D341Med (cell line): ENCODE measurements at places on chromosomes 6 and 20.

- no peak for DNase-seq
Measured at GRCh38 chr6:75166773-75167172, 39.1 kb downstream of the COL12A1 start.

DNA sequence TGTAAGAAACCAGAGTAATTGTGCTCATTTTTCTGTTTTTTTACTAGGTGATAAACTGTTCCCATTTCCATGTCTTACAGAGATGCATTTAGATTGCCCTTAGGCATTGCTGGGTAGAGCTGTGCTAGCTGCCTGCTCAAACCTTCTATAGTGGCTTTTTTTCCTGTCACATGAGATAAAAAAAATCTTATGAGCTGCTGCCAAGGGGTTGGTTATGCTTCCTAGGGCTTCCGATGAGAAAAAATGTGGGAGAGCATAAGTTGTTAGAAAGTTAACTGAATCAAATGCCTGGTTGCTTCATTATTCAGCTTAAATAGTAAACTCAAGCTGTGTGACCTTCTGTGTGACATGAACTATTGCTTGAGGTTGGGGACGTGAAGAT is 50.0 kb upstream of the NOX3 start:
- DNase-seq, result no peak

DNA sequence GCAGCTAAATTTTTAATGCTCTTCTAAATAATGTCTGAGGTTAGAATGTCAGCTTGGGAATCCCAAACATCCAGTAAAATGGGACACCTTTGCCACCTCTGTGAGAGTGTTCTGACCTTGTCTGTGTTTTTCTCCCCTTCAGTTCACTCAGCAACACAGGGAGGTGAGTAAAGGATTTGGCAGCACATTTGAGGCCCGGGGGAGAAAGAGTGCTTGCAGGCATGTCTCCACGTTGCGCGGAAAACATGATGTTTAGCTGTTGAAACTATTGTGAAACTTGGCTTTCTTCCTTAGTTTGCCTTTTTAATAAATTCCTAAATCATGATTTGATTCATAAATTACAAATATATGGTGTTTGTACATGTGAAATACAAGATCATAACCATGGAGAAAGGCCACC is 707.8 kb upstream of the FLRT3 start:
- DNase-seq, result no peak

DNA sequence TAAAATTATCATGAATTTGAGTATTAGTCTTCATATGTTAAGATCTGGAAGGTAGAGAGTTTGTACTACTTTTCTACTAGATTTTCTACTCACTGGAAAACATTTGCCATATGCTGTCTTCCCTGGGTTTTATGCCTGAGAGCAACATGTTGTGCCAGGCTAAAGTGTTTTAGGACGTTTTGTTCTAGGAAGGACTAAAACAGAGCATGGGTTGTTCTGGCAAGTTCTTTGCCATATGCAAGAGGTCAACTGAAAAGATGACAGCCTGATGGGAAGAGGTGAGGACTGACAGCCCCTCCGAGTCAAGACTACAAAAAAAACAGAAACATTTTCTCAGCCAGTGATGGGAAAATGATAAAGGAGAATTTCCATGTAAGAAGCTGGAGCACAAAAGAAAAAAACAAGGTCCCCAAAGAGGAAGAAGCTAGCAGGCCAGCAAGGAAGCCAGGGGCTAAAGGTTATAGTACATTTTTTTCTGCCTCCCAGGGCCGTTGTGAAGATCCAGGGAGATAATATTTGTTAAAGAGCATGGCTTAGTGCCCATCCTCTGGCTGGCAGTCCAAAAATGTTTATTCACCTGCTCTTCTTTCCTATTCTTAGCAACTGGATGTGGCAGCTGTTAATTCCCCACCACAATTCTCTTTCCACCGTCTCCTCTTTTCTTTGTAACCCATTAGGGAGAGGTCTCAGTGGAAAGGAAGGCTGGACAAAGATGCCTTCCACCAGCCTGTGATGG is 7.8 kb downstream of the SCGN start:
- DNase-seq, result no peak

DNA sequence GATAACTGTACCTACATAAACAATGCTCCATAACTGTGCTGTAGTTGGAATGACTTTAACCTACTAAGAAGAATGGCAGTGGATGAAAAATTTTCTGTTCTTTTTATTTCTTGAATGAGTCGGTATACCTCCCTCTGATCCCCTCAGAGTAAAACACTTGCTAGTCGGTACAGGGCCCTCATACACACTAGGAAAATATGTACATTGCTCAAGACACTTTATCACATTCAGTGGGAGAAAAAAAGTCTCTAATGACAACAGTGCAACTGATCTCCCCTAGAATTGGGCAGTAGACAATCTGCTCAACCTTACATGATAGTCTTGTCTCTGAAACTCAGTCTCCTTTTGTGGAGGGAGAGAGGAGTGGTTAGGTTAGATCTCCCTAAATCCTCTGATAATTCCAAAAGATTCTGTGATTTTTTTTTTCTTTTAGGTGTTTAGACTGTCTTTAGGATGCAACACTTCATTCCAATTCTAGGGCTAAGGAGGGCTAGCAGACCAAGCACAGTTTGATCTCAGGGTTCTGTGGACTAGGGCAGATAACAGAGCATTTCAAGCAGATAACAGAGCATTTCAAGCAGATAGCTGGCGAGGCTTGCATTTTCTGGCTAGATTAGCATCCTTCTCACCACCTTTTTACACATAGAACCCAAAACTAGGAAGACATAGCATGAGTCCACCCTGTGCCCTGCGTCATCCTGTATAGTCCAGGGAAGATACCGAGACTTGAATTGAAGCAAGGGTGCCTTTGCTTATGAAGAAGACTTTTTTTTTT is 100.3 kb upstream of the TNFAIP3 start:
- DNase-seq, result no peak

DNA sequence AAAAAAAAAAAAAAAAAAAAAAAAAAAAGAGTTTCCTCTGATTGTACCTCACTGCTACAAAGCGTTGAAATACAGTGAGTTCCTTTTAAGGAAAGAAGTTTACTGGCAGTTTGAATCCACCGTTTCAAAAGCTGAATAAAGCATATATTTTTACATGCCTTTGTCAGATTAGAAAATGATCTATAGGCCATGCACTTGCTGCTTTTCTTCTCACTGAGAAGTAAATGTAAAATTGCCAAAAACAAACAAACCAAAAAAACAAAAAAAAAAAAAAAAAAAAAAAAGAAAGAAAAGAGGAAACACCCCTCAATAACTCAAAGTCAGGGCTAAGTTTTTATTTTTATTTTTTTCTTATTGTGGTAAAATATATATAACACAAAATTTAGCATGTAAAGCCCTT is 81.9 kb downstream of the LYRM4 start:
- DNase-seq, result no peak

GRCh38 chr6:6148192-6148815 is 141.6 kb upstream of the NRN1 start:
- DNase-seq, result no peak

DNA sequence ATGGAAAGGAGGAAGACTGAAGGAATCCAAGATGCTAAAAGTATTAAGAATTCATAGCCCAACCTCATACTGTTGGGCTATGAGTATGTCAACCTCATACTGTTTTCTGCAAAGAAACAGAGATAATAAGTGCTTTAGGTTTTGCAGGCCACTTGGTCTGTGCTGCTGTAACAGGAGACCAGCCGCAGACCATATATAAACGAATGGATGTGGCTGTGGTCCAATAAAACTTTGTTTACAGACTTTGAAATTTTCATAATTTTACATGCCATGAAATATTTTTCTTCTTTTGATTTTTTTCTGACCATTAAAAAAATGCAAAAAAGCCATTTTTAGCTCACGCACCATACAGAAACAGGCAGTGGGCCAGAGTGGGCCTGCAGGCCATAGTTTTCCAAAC is 13.7 kb upstream of the THBD start:
- no peak for DNase-seq

- no peak for DNase-seq
Measured at GRCh38 chr6:73774311-73774774, 78.3 kb downstream of the CD109 start.

DNA sequence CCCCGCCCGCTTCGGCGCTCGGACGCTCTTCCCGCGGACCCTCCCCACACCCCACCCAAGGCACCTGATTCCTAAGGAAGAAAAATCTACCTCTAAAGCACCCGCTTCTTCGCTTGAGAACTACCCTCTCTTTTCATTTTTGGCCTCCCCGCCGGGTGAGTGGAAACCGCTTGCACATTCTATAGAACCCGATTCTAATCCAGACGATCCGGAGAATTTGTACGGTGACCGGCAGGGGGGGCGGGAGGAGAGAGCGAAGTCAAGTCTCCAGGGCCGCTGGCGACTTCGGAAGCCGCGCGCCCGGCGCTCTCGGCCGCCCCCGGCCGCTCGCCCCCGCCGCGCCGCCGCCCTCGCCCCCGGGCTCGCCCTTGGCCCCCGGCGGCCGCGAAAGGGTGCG is at the start of gene RBM24:
RBM24 (plus strand) TSS at position 262 of the 397 bp plus-strand sequence. CDS start 221 bp downstream, outside the sequence.
- DNase-seq, result peak; percentile 83

DNA sequence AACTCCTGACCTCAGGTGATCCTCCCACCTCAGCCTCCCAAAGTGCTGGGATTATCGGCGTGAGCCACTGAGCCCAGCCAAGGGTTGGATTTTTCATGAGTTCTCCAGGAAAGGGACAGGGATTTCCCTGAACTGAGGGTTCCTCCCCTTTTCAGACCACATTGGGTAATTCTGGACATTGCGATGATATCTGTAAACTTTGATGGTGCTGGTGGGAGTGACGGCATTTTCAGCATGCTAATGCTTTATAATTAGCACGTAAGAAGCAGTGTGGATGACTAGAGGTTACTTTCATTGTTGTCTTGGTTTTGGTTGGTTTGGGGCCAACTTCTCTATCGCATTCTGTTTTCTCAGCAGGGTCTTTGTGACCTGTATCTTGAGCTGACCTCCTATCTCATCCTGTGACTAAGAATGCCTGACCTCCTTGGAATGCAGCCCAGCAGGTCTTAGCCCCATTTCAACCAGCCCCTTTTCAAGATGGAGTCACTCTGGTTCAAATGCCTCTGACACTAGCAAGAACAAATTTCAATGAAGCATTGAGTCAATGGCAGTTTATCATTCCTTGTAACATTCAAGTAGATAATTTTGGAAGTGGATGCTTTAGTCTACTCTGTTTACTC is 156.5 kb downstream of the TTLL2 start:
- no peak for DNase-seq

DNA sequence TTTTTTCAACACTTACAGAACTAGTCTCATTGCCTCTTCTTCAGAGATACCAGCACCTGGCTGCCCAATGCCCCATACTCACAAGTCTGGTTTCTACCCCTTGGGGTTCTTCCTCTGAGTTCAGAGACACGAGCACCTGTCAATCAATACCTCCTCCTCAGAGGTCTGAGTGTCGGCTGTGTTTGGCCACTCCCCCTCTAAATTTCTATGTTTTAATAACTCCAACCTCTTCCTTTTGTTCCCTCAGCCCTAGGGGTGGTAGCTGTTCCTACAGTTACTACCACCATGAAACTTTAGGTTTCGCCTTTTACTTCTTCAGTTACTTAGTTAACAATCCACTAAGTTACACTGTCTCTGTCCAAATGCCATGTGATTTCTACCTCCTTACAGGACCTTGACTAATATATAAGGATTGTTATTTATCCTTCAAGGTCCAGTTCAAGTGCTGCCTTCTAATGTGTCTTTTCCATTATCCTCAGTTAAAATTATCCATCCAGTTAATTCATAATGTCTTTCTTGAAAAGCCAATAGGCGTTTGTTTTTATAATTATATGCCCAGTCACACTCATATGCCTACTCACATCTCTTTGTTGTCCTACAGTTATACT is 14.6 kb upstream of the PHF20 start:
- no peak for DNase-seq

- no peak for DNase-seq
Measured at GRCh38 chr6:54248994-54249393, 59.2 kb upstream of the TINAG start.

- DNase-seq, result no peak
Measured at GRCh38 chr6:33458676-33459075, 4.3 kb downstream of the ZBTB9 start.

DNA sequence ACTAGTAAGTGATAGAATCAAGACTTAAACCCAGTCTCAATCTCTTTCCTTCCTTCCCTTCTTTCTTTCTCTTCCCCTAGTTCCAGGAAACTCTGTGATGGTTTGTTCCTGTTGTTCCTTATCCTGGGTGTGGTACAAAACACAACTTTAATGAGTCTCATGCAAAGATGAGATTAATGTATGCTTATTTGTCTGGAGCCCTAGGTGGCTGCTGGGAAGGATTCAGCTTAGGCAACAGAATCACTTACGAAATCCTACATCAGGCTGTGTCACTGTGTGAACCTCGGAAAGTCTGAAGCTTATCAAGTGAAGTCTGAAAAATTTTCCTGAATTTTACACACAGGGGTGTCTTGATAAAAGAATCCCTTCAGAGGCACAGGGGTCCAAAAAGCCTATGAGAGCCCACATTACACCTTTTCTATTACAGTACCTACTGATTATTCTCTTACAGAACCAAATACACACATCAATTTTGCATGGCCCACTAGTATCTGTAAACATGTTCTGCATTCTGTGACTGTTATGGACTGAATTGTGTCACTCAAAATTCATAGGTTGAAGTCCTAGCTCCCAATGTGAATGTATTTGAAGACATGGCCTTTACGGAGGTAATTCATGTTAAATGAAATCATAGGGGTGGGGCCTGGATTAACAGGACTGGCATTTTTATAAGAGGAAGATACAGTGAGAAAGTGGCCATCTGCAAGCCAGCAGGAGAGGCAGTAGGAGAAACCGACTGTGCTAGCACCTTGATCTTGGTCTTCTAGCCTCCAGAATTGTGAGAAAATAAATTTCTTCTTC is 144.7 kb downstream of the MYB start:
- DNase-seq, result no peak

DNA sequence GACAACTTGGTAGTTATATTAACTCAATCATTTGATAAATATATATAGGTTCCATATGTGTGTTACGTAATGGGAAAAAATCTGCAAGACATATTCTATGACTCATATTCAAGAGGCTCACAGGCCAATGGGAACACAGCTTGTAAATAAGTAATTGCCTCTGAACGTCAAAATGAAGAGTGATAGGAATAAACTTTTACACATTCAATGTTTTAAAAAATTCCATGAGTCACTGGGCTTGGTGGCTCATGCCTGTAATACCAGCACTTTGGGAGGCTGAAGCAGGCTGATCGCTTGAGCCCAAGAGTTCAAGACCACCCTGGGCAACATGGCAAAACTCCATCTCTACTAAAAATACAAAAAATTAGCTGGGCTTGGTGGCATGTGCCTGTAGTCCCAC is 209.4 kb upstream of the MCHR2 start:
- DNase-seq, result no peak

- no peak for DNase-seq
Measured at GRCh38 chr6:5468586-5468985, 207.3 kb downstream of the FARS2 start.

DNA sequence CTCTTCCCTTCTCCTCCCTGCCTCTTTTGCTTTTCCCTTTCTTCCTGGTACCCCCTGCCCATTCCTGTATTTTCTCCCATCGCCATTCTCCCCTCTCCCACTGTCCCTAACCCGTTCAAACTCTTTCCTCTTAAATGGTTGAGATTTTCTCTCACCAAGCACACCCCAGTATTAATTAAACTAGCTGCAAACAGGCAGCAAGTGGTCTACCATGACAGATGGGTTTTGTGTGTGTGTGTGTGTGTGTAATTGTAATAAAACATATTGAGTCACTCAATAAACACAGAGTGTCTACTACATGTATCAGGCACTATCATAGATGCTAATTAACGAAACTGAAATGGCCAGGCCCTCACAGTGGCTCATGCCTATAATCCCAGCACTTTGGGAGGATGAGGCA is 6.7 kb downstream of the RAET1E start:
- no peak for DNase-seq
